ENCODE measurements at places on chromosomes 5 and 9.

DNA sequence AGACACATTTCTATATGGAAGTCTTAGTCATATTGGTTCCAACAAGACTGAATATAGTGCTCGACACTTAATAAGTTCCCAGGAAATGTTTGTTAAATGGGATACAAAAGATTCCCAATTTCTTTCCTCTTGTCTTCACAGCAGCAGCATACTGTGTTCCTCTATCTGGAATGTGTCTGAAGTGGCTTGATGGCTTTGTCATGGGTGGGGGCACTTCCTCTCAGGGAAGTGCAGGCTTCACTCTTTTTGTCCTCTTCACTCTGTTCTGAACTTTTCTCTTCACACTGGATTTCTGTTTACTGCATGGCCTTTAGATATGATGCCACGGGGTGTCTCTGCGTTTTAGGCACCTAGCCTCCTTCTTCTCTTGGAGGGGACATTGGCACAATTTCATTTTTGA lies 127.7 kb upstream of the C9orf72 start:
- no peak for DNase-seq

DNA sequence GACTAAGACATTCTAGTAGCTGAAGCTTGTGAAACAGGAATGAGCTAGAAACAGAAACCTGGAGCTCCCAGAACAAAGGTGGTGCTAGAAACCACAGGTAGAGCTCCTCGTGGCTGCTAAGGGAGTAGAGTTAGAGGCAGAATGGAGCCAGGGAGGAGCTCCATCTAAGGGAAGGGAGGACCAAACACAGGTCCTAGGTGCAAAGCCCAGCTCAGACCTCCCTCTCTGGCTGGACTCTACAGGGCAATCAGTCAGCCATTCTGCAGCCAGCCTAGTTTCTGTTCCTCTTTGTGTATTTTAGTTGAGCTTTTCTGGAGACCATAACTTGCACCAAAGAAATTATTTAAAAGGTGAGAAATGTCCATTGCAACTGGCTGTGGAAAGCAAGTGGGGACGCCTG lies 70.4 kb downstream of the CRB2 start:
- no peak for DNase-seq

DNA sequence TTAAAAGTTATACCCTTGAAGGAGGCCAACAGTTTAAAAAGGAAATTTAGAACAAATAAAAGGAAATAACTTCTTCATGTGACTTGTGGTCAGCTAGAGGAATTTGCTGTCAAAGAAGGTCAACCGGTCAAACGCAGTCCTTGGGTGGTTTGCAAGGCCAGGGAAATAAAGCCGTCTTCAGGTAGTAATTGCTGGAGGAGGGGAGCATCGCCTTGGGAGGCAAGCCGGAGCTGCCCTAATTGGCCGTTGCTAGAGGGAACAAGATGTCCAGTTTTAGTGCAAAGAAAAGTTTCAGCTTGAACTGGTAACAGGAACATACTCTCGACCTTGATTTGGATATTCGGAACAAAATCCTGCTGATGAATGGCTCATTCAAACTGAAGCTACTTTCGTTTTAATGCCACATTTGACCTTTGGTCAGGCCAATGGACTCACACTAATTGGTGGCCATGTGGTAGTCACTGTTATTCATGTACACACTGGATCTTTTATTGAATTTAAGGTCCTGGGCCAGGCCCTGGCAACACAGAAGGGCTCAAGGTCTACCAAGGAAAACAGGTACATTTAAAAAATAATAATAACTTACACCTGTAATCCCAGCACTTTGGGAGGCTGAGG lies 47.0 kb upstream of the MYO10 start:
- no peak for DNase-seq

GRCh38 chr9:86183229-86184137 lies 76.0 kb downstream of the C9orf153 start:
- DNase-seq: no peak

DNA sequence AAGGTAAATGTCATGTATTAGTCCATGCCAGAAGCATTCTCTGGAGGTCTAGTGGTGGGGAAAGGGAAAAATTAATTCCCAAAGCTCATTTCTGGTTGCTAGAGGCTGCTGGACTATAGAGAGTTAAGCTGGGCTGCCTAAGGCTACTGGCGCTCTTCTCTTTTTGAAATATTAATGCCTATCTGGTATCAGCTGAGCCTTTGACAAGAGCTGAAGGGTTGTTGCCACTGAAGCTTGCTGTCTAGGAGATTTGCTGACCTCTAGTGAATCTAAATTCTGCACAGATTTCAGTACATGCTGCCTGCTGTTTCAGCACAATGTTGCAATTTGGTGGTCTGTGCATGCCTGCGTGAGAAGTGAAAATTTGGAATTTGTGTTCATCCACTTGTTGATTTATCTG lies 29.1 kb upstream of the PLCXD3 start:
- DNase-seq: no peak

DNA sequence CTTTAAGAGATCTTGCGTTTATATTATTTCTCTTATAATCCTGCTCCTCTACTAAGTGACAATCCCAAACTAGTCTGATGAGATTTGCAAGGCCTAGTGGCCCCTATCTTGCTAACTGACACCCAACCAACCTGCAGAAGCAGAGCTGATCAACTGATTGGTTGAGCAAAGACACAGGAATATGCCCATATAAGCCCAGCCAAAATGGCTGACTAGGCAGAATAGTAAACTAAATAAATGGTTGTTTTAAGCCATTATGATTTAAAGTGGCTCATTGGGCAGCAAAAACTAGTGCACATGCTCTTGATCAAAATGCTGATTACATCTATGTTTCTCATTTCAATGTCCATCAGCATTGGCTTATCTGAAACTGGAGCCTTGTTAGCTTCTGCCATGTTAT lies 238.0 kb upstream of the PDE4D start:
- DNase-seq: no peak

GRCh38 chr9:37624073-37624472 lies 26.7 kb upstream of the FRMPD1 start:
- no peak for DNase-seq

DNA sequence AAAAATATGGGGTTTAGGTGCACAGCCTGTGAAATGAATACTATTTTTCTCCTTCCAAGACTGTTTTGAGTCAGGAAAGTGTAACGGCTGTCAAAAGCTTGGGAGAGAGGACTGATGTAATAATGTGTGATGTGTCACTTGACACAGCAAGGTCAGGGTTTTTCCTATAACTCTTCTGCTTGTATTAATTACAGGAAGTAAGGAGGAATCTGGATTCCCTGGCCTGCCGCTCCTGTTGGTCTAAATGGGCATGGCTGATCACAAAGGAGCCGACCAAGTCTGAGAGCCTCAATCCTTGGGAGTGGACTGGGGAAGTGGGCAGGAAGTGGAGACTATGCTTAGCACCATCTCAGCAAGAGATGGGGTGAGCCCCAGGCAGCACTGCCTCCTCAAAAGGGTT lies 16.7 kb upstream of the SLC28A3 start:
- DNase-seq: no peak

DNA sequence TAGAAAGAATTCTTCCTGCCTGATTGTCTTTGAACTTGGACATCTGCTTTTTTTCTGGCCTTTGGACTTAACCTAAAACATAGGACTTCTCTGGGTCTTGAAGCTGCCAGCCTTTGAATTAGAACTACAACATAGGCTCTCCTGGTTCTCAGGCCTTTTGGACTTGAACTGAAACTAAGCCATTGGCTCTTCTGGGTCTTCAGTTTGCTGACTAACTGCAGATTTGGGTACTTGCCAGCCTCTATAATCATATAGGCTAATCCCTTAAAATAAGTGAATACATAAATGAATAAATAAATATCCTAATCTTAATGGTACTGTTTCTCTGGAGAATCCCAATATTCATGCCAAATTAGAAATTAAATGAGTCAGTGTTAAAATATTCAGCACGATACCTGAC lies 473.4 kb upstream of the PAPPA start:
- no peak for DNase-seq

- no peak for DNase-seq
Observed at GRCh38 chr9:63816751-63817621, 1468.0 kb downstream of the FOXD4L5 start.

DNA sequence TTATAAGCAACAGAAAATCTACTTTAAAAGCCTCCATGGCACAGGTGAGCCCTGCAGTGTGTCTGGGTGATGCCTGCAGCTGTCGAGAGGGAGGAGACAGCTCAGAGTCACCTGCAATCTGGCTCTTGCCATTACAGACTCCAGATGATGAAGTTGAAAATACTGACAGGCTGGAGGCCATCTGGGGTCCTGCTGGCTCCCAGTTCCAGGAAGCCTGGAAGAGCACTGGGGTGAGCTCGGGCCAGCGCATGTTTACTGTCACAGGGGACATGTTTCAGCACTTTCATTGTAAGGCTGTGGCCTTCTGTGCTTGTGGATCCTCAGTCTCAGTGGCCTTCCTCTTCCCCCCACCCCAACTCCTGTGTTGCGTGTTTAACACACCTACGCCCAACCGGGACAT lies 28.4 kb downstream of the CEL start:
- no peak for DNase-seq

DNA sequence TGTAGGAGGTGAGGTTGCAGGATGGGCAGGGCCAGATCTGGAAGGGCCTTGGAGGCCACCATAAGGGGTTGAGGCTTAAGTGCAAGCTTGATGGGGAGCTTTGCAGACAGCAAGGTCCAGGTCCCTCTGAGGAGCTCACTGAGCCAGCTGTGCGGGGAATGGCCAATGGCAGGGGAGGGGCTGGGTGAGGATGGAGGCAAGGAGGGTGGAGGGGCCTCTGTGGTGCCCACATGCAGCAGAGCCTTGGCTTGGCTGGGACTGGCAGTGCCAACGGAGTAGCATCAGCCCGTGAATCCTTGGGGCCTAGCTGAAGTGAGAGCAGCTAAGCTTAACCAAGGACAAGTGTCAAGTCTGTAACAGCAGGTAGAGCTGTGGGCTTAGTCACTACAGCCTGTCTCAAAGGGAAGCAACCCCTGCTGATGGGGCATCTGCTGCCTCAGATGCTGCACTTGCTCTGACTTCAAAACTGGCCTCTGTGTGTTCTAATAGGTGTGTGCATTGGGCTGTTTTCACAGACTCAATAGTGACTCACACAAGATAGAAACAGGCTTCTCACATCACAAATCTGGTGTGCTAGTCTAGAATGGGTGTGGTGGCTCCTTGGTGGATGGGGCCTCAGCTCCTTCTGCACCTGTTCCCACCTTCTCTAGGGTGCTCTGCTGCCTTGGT lies 16.3 kb downstream of the GALNT12 start:
- DNase-seq: no peak

GRCh38 chr5:72206160-72206559 lies 98.9 kb downstream of the MAP1B start:
- no peak for DNase-seq

DNA sequence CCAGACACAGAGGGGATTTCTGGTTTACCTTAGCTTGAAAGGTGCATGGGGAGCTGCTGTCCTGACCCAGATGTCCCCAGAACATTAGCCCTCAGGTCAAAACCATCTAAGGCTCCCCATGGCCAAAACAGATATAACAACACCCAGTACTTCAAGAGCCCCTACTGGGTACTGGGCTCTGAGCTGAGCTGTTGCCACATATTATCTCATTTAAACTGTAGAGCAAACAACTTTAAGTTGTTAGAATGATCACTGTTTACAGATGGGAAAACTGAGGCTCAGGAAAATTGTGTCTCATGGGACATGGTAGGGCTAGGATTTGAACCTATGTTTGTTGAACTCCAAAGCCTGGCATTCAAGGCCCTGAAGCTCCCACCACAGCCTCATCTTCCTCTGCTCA lies 20.6 kb upstream of the SLC25A51 start:
- DNase-seq: no peak

- DNase-seq: no peak
Observed at GRCh38 chr5:112549127-112549526, 130.1 kb upstream of the EPB41L4A start.

- DNase-seq: no peak
Observed at GRCh38 chr5:143732402-143732801, 79.6 kb upstream of the HMHB1 start.

- no peak for DNase-seq
Observed at GRCh38 chr5:65078331-65078730, 309.6 kb downstream of the CWC27 start.

DNA sequence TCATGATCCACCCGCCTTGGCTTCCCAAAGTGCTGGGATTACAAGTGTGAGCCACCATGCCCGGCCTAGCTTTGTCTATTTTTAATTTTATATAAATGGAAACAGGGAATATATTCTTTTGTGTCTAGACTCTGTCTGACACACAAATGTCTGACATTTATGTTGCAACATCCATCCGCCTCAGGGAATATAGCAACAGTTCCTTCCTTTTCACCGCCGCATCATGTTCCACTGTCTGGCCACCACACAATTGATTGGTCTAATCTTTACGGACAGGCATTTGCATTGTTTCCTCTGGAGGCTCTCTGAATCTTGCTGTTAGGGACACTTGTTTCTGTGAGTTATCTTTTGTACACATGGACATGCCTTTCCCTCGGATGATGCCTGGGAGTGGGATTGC lies 20.1 kb upstream of the TBC1D9B start:
- DNase-seq: no peak

- DNase-seq: no peak
Observed at GRCh38 chr5:72300590-72301339, 19.3 kb downstream of the MRPS27 start.

GRCh38 chr5:91293131-91293530 lies 90.0 kb downstream of the ARRDC3 start:
- peak; percentile 66 for DNase-seq

- no peak for DNase-seq
Observed at GRCh38 chr9:135392511-135392910, 87.1 kb upstream of the PPP1R26 start.

- no peak for DNase-seq
Observed at GRCh38 chr5:98521821-98522220, 251.6 kb upstream of the RGMB start.

DNA sequence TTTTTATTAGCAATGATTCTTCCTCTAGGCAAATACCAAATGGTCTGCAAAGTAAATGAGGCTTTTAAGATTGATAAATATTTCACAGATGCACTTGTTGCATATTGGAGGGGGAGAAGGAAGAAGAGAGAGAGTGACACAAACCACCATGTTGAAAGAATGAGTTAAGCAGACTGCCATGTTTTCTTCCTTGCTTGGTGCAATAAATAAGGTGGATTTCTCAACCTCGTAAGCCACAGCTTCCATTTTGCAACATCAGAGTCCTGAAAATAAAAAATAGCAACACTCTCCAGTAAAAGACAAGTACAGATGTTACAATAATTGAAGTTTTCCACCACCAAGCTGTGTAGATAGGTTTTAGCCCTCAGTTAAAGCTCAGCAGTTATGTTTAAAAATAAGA lies 202.9 kb downstream of the SGCD start:
- DNase-seq: no peak

- DNase-seq: no peak
Observed at GRCh38 chr5:75130818-75131349, 78.5 kb upstream of the GCNT4 start.
